IMR-90 (cell line): ENCODE measurements at places on chromosomes 5 and 9. TPM values are rescaled to one million over a fixed set of nuclear protein-coding genes. Genes with fewer than 3 reads are reported as not detected.

DNA sequence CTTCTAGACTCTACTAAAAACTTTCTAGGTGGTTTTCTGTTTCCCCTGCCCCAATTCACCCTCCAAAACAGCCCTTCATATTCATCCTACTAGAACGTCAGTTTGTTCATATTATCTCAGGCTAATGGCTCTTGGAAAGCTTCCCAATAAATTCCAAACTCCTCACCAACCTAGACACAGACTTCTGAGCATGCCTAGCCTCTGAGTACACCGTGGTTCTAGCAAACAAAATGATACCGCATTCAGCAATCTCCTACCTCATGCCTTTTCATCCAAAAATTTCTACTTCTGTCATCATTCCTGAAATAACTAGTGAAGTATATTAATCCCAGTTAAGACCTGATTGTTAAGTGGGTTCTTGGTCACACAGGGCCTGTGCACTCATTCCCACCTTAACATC lies 46.5 kb upstream of the NR5A1 start:
- peak; percentile 94 for DNase-seq

UBE2QL1 gene
- total RNA-seq: not detected in 2 replicates

ANKS6 gene
- total RNA-seq: 8.6 and 9.0 TPM in 2 replicates

- no peak for DNase-seq
These were observed 1.3 kb upstream of the EBF1 start for GRCh38 chr5:159100782-159101646.

- DNase-seq: no peak
These were observed 56.2 kb downstream of the NEK6 start for GRCh38 chr9:124313940-124314339.

DNA sequence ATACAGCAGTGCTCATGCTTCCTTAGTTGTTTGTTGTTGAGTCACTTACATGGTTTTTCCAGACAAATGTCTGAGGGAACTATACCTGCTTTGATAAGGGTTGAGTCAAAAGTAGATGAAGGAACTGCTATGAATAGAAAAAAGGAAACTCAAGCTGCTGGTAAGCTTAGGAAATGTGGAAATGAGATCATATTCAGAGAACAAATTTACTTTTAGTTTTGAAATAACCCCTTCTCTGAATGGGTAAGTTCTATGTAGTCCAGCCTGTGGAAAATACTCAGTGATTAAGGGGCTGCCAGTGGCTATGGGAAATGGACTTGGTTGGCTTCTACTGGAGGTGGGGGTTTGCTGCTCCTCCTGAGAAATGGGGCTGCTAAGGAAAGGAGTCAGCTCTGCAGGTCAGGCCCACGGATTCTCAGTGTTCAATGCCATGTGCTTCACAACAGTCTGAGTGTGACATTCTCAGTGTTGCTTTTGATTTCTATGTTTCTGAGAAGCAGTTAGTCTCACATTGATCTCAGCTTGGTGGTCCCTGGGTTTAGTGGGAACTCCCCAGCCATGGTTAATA lies 47.7 kb upstream of the GLRX start:
- peak; percentile 87 for DNase-seq

- DNase-seq: no peak
These were observed 22.5 kb downstream of the MSANTD3 start for GRCh38 chr9:100449420-100449819.

DNA sequence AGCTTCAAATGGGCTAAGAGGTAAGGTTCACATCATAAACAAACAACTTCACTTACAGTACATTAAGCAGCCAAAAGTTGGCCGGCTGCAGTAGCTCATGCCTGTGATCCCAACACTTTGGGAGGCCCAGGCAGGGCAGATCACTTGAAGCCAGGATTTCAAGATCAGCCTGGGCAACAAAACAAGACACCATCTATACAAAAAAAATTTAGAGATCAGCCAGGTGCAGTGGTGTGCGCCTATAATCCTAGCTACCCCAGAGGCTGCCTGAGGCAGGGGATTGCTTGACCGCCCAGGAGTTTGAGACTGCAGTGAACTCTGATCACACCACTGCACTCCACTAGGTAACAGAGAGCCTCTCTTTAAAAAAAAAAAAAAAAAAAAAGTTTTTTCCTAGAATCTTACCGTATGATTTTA lies 16.9 kb downstream of the UBTD2 start:
- DNase-seq: peak; percentile 36

TLR4 gene
- under 0.01 TPM in 2 replicates for total RNA-seq

SMC5 gene
- 12.0 and 25.8 TPM in 2 replicates for total RNA-seq

CDKN2B-AS1 gene
- 1.1 and 1.7 TPM in 2 replicates for total RNA-seq

TNFSF15 gene
- total RNA-seq: under 0.01 and 0.18 TPM in 2 replicates

TTLL11 gene
- 2.0 and 2.5 TPM in 2 replicates for total RNA-seq

- no peak for DNase-seq
These were observed 63.5 kb downstream of the ROR2 start for GRCh38 chr9:91886414-91887076.

GRCh38 chr9:33619666-33620404 lies 95.8 kb downstream of the ANKRD18B start:
- DNase-seq: peak; percentile 97

HNRNPH1 gene
- total RNA-seq: 300 and 735 TPM in 2 replicates

- DNase-seq: no peak
These were observed 204.9 kb upstream of the CDKN2B start for GRCh38 chr9:22214021-22214420.

DNA sequence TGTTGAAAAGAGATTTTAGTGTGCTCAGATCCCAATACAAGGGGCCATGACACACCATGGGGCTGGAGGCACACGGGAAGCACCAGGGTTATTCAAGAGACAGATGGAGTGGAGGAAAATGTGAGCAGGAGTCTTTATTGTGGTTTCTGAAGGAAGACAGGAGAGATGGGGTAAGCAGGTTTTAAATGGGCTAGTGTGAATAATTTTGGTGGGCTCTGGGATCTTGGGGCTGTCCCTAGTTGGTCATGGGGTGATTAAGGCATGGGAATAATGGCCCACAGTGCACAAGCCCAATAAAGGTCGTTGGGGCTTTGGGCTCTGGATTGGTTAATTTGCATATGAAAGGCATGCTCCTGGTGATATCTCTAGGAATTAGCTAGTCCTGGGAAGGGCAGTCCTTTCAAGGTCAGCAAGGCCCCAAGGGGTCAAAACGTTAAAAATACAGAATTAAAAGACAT lies 3.6 kb upstream of the SCGB3A2 start:
- DNase-seq: no peak

DNA sequence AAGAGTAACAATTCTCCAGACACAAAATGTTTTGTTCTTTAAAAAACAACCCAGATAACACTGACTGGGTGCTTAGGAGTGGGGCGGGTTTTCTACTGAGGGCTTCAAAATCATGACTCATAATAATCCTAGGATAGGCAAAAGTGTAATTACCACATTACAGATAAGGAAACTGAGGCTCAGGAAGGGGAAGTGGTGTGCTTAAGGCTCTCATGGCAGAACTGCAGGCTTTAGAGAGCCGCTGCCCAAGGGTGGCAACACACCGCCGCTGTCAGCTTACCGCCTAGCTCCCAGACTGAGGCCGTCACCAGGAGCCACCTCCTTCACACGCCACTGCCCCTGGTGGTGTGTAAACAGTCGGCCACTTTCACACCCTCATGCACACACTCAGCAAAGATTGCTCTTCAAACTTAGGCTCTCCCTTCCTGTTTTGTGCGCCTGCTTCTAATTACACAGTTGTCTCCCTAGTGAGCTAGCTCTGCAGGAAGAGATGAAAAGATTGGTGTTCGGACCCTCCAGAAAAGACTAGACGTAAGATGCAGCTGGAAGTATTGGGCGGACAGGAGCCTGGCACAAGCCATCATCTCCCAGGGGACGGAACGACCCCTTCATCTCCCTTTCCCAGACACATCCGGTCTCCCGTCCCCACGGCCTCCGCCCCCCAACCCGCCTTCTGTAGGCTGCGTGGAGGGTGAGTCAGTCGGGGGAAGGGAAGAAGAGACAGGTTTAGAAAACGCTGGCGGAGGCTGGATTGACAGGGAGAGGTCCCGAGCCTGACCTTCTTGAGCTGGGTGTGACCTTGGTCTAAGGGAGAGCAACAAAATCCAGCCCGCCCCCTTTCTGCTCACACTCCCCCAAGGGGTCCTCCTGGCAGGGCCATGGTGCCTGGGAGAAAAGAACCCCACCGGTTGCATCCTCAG lies 162.7 kb downstream of the SYK start:
- no peak for DNase-seq

UBAC1 gene
- total RNA-seq: 25.3 and 33.6 TPM in 2 replicates

DNA sequence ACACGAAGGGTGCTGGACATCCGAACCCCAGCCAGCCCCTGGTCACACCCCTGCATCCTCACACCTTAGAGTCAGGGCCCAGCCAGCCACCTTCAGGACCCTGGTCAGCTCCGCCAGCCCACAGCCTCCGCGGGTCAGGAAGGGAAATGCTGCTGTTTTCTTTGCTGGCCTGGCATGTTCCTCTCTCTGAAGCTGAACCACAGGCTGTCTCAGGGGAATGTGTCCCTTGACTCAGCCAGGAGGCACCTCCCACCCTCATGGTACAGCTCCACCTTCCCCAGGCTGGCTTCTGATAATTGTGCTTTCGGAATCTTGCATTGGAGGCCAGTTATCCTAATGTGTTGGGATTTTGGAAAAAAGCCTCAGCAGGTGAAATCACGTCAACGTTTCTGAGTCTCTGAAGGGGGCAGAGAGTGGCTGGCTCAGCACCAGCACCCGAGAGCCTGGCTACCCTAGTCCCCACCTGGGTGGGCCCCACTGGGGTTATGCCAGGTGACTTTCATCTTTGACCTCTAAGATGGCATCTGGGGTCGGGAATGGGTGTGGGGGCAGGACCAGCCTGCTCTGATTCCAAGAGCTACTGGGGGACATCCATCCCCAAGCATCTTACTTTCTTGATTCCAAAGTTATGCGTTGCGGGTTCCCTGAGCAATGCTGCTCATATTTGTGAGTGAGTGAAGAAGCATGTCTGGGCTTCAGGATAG lies 9.8 kb upstream of the OLFM1 start:
- no peak for DNase-seq

- DNase-seq: no peak
These were observed 166.5 kb upstream of the PHYKPL start for GRCh38 chr5:178398901-178399700.

DNA sequence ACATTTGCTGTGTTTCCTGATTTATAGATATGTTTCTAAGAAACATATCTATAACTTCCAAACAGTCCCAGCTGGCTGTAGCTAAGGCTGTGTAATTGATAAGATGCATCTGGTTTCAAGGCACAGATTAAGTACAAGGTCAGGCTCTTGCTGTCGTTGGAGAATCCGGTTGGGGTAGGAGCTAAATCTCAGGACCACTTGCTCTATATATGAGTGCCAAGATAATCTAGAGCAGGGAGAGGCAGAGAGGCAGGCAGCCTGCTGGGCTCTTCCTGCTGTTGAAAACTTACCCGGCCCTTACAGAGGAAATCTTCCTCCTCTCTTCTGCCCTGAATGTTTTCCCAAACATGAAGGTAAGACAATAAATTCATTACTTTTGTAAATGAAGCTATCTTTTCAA lies at the start of gene C7:
Gene C7 (plus strand): TSS at position 234 of the 400 bp plus-strand sequence. CDS start 114 bp downstream, at position 348.
- peak; percentile 19 for DNase-seq

SPOCK1 gene
- total RNA-seq: 5.0 and 8.1 TPM in 2 replicates

GRCh38 chr5:151022511-151023018 lies 2.2 kb downstream of the GPX3 start:
- no peak for DNase-seq

- no peak for DNase-seq
These were observed 240.5 kb upstream of the DAB2 start for GRCh38 chr5:39665328-39665727.

DNA sequence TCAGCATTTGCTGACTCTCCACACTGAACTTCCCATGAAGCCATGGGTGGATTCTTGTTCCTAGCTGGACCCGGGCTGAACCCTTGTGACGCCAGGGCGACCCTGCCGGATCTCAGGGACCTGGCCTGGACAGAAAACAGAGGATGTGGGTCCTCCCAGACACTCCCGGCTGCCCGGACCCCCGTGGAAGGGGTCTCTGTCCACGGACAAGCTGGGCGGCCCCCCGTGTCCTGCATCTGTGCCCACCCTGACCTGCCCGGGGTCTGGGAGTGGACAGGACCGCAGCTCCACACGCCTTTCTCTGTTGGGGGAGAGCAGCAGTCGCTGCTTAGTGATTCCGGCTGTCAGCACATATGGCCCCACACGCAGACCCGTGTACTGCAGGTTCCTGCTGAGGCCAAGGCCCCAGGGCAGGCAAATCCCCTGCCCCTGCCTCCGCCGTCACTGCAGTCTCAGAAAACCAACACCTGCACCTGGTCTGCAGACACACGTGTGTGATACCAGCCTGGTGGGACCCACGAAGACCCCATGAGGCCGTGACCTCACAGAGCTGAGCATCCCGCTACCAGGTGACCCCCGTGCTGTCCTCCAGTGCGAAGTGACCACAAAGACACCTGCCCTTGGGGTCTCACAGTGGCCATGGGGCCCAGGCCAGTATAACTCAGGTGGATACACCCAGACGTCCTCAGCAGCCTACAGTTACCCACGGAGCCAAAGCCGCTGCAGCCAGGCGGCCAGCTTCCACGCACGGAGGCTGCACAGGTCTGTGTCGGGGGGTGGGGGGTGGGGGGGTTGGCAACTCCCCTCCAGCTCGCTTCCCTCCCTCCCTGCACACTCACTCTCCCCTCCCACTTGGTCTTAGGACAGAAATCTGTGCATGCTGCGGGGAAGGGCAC lies 50.6 kb downstream of the NKD2 start:
- no peak for DNase-seq

DNA sequence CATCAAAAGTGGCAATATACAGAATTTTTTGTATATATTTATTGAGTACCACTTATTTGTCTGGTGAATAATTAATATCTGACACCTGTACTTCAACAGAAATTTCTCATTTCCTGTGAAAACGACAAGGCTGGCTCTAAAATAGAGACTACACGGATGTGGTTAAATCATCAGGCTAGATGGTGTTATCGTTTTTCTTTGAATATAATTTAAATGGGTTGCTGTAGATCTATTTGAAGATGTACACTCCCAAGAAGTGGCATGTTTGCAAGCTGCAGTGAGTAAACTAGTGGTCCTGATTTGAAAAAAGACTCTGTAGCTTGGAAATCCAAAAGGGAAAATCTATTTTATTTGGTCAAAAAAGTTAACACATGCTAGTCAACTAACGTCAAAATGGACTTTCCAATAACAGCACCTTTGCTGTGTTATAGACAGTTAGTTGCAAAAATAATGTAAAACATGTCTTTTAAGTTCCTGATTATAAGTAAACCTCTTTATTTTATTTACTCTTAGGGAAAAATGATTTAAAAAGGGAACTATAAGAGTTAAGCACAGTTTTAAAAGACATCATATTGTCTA lies 13.8 kb downstream of the ST8SIA4 start:
- DNase-seq: no peak

DNA sequence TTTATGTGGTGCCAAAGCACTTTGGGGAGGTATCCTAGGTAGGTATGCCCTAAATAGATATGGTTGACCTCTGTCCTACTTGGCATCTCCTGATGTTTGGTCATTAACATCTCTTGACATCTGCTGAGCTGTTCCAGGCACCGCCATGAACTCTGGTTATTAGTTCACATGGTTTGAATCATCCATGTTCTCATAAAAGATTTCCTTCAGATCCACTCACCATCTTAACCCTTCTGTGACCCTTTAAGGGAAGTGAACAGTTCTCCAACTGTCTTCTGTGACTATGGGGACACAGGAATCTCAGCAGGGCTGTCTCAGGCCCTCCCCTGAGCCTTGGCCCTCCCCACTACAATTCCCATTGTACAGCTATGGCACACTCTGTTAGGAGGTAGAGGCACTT lies 167.7 kb downstream of the CDH6 start:
- DNase-seq: peak; percentile 76

SPINK4 gene
- not detected in 2 replicates for total RNA-seq
